HFFc6 (cell line): ENCODE measurements at places on chromosomes 3 and 15.

GRCh38 chr3:98014268-98014585 is 20.9 kb downstream of the GABRR3 start:
- no peak for DNase-seq

- no peak for DNase-seq
Measured at GRCh38 chr15:100570735-100571313, 31.2 kb downstream of the LINS1 start.

- DNase-seq, result no peak
Measured at GRCh38 chr15:78263351-78263781, 996 bp upstream of the DNAJA4 start.

- no peak for DNase-seq
Measured at GRCh38 chr3:144407335-144407734, 435.7 kb downstream of the DIPK2A start.

GRCh38 chr3:27471923-27472550 is 12.1 kb downstream of the SLC4A7 start:
- no peak for DNase-seq

DNA sequence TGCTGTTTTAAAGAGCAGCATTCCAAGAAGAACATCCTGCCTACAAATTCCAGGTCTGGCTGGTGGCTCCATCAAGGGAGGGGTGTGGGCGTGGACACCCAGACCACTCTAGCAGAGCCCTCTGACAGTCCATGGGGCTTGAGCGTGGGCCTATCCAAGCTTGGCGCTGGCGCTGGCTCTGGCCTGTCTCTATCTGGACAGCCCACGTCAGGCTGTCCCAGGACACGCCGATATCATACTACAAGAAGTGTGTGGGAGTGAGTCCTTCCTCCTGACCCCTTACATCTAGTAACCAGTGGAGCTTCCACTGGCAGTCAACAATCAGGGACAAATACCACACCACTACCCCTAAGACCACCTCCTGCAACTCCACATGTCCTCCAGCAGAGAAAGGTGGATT is 17.1 kb upstream of the DUSP7 start:
- DNase-seq, result no peak

DNA sequence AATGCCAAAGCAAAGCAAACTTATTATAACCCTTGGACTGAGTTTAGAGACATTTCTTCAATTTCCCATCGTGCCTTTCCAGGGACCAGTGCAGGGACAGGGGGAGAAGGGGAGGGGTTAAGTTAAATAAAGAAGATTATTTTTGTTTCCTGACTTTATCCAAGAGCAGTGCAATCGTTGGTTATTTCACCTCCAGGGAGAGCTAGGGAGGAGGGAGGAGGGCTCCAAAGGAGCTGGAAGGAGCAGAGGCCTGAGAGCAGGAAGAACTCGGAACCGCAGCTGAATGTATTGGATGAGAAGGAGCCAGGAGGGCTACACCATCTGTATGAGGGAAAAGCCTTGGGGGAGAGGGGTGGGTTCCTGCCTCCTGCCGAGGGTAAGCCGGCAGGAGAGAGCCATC is 20.7 kb downstream of the HAPLN3 start:
- no peak for DNase-seq

DNA sequence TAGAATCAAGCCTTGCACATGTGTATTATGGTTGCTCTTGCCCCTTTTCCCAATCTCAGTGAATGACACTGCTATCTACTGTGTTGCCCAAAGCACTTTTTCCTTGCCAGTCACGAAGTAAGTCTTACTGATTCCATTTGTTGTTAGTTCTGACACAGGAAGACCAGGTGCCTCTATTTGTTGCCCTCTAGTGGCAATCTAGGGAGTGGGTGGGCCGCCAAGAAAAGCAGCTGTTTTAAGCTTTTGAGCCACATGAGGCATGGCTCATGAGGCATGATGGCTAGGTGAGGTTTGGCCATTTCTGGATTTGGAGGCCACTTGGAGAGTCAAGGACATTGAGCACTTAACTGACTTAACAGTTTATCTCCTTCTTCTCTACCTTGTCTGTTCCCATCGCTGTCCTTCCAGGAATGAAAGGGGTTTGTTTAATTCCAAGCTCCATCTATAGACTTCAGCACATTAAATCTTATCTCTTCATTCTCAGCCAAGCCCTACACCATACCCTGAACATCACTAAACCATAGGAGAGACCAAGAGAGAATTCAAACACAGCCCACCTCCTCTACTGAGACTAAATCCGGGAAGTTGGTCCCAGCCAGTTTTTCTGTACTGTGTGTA is 103.1 kb downstream of the HCN4 start:
- peak; percentile 48 for DNase-seq

GRCh38 chr15:26864664-26865191 is 2.1 kb upstream of the GABRA5 start:
- DNase-seq, result peak; percentile 45

DNA sequence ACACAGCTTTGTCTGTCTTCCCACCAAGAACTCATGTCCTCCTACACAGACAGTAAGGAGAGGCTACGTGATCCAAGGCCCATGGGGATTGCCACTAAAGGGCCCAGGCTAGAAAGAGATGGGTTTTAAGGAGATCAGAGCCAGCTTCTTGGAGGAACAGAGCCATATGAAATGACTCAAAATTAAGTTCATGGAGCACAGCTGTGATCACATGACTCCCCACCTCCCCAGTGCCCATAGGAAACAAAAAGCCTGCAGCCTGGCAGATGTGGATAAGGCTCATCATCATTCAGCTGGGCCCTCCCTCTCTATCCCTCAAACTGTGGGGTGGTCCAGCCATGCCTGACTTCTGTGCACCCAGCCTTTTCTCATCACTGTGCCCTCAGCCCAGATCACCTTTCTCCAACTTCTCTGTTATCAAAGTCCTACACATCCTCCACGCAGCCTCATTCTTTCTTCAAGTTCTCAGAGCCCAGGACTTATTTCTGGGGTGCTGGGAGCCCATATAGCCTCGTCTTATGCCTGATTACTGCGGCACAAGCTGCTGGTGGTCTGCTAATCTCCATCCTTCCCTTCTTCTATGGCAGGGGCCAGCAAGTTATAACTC is 137.6 kb downstream of the SMAD6 start:
- no peak for DNase-seq
